ENCODE measurements at places on chromosomes 6 and 20.

DNA sequence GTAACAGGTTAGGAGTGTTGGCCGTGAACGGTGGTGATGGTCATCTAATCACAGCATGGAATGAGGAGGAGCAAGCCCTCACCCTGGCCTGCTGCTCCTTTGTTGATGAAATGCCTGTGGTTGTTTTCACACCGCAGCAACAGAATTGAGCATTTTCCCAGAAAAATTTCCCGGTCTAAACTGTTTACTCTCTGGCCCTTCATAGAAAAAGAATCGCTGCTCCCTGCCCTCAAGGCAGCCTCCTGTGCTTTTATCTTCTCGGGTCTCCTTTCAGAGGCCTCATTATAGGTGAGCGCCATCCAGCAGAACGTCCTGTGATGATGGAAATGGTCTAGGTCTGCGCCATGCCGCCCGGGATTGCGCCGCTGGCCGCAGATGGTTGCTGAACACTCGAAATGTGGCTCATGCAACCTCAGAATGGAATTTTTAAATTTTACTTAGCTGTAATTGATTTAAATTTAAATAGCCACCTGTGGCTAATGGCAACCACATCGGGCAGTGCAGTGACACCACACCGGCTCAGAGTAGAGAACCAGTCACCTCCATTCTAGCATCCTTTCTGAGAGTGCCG, 30.2 kb downstream of the PHACTR3 start:
- no peak for DNase-seq

DNA sequence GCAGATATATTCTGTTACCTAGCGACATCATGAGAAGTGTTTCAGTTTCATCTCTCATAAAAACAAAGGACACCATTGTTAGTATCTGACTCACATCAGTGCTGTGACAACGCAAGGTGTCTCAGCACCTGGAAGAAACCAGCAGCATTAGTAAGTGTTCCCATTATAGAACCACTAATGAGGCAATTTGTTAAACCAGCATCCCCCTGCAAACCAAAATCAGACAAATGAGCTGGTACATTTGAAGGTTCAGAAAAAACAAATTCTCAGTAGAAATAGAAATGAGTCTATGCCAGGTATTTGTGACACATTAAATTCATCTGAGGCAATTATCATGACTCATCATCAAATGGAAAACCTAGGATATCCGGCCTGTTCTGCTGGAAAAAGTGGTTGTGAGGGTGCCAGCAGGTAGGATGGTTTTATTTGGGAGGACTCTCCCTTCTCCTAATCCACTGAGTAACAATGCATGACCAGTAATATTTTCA, 151.7 kb downstream of the TMEM200A start:
- no peak for DNase-seq

GRCh38 chr20:38748861-38749149, 545 bp downstream of the ACTR5 start:
- DNase-seq, result no peak

DNA sequence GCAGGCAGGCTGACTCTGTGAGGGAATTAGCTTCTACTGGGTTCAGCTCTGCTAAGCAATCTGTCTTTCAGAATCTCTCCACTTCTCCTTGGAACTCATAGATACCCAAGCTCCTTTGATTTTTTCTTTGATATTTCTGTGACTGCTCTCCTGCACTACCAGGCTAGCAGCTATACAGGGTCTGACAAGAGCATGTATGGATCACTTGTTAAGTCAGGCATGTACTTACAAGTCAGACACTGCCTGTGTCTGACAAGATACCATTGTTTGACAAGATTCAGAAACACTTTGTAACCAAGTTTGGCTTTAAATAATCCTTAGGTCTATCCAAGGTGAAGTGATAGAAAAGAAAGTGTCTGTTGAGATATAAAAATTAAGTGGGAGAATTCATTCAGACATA, 79.5 kb downstream of the SESN1 start:
- DNase-seq, result no peak

GRCh38 chr6:131729550-131729949, 18.7 kb upstream of the CTAGE9 start:
- DNase-seq, result no peak

GRCh38 chr6:53858913-53859312, 64.1 kb downstream of the LRRC1 start:
- DNase-seq, result no peak

DNA sequence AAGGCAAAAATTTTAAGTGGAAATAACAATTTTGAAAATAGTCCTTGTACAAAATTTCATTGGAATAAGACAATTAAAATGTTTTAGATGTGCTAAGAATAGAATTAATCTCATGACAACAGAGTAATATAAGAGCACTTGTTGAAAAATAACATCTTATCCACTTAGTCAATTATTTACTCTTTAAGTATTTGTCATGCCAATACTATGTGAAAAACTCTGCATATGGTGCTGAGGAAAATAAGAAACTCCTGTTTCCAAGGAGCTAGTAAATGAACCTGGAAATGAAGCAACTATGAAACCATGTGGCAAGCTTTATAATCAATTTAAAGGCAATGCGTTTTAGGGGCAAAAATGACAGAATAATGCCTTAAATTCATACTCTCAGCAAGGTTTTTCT, 42.7 kb upstream of the HCRTR2 start:
- DNase-seq, result no peak

GRCh38 chr6:69791065-69791471, 5.7 kb downstream of the LMBRD1 start:
- no peak for DNase-seq

- no peak for DNase-seq
Observed at GRCh38 chr6:145276756-145277155, 458.6 kb downstream of the EPM2A start.

DNA sequence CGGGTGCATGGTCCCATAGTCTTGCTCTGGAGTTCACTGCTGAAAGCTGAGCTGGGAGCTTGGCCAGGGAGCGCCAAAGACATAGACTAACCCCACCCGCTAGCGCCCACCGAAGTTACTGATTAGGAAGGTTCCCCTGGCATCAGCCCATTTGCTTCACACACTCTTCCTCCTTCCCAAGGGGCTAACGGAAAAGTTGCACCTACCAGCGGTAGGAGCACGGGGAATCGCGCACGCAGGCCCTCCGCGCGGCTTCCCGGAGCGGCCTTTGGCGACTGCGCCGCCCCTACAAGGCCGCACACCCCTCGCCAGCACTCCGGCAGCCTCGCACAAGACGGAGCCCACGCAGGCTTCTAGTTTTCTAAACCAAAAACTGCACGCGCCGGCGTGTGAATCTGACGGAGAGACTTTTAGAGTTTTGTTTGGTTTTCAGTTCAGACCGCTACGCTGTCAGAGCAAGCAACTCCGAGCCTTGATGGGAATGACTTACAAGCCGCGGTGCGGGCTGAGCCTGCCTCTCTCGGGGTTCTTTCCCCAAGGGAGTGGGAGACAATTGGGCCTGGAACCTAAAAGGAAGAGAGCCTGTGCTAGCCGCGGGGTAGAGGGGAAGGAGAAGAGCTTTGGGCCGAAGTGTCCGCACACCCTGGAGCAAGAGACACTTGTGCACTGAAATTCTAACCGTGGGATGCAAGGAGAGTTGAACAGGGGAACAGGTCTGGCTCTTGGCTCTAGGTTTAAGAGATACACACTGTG, 891 bp upstream of the POU3F2 start:
- DNase-seq, result no peak

DNA sequence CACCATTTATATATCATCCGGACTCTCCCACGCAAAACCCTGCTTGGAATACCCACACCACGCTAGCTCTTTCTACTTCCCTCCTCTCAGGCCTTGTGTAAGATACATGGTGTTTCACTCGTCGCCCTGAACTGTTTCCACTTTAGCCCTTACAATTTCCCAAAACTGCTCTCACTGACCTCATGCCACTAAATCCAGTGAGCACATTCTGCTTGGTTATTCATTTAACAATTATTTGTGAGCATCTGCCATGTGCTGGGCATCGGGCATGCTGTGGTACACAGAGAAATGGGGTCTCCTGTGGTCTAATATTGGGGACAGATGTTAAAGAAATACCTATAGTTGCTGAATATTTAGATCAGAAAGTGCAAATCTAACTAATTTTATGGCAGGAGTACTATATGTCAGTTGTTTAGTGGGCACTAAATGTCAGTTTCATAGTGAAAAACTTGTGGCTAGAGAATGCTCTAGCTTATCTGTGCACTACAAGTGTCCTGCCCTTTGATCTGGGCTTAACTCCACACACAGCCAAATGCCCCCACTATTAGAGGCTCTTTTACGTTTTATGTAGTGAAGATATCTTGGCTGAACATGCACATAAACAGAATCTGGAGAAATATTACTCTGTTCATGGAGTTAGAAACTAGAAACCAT, 41.0 kb downstream of the PLEKHG1 start:
- DNase-seq, result no peak

DNA sequence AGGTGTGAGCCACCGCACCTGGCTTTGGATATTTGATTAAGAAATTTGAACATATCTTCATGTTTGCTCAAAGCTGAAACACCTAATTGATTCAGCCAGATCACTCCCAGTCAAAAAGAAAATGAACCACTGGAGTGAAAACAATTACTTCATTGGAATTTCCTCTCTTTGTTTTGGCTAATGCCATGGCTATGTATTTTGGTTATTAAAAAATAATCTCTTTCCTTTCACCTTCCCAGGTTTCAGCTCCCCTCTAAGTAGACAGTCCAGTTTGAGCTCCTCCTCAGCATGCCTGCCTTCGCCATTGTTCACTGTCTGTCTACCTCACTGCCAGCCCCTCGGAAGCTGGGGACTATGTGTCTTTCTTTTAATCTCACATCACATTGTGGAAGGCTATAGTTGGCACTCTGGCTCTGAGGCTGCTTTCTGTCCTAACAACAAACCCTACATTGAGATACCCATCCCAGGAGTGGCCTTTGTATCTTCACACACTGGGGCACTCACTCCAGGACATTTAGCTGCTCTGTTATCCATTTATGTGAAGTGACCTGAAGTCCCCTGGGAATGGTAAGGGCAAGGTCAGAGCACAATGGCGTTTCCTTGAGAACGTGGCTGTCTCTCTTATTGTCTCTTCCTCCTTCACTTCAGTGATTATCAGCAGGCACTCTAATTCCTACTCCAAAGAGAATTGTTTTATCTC, 764.0 kb upstream of the CITED2 start:
- no peak for DNase-seq

DNA sequence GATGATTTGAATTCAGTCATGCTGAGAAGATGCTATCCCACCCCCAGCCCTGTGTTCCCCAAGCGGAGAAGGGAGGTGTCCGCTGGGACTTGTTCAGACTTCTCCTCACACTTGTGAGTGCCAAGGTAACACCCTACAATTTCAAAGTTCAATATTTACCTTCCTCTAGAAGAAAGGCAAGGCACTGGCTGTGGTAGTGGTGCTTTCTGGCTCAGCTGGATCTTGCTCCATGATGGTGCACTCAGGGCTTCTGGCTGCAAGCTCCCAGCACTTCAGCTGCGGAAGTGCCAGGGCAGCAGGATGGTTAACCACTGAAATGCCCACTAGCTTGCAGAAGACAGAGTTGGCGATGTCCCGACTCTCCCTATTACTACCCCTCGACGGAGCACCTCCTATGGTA, 135.4 kb downstream of the MTFR2 start:
- DNase-seq, result no peak

- no peak for DNase-seq
Observed at GRCh38 chr20:57150559-57150958, 115.9 kb downstream of the BMP7 start.

DNA sequence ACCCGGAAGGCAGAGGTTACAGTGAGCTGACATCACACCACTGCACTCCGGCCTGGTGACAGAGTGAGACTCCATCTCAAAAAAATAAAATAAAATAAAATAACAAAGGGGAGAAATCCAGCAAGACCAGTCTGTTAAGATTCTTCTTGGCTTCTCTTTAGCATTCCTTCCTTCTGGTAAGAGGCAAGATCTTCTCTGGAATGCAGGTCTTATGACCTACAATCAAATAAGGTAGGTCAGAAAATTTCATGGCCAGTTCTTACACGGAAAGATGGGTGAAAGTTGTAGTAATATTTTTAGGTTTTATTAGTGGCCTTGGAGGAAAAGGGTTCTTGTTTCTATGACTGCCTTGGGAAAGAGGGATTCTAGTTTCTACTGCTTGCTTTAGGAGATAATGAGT, 180.9 kb downstream of the FUT9 start:
- no peak for DNase-seq

DNA sequence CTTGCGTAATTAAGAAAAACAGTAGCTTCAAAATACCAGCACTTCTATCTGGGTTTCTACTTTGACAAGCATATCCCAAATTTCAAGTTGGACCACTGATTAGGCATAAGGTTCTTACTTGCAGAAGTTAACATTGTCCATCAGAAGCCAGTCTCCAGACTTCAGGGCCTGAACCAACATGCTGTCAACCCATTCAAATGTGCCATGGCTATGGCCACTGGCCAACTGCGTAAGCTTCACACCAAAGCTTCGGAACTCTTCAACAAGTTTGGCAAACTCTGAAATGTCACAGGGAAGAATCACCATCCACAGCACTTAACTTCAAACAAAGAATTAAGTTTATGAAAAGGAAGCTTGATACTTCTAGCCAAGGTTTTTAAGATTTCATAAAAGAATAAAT, 78.0 kb upstream of the LYRM2 start:
- DNase-seq, result no peak

GRCh38 chr6:137911675-137912191, 44.7 kb downstream of the TNFAIP3 start:
- DNase-seq, result no peak

- no peak for DNase-seq
Observed at GRCh38 chr6:151340219-151340978, 51.0 kb downstream of the ZBTB2 start.

DNA sequence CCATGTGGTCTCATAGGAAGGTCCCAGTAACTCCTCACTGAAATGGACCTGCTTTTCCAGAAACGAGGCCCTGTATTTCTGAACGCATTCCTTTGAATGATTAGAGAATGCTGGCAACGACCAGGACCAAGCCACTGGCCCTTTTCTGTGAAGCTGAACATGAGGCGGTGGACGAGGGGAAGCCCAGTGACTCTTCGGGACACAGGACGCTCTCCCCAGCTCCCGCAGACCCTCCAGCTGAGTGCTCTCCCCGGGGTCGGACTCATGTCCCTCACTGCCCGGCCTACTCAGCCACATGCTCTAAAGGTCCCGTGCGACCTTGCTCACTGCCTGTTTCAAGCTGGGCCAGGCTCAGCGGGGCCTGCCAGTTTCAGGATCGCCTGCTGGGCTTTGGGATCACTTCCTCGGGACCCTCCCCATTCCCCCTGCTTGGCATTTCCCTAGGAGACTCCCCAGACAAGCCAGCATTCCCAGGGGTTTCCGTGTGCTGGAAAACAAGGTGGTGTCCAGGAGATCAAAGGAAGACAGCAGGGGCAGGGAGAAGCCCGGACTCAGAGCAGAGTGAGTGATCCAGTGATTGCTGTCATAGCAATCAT, 2.6 kb upstream of the CST9 start:
- DNase-seq, result no peak

DNA sequence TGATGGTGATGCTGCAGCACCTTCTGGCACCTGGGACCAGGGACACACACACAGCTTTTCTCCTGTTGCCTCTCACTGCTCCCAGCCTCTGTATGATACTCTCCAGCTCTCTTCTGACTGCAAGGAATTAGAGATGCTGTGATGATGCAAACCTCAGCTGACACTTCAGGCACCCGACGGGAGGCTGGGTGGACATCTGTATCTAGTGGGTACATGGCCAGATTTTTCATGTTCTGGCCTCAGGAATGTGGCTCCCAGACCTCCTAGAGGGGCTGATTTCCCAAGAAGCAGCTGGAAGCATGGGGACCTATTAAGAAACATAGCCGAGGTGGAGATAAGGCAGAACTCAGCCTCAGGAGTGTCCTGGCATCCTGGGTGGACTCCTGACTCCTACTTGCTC, 6.8 kb upstream of the EPB41L1 start:
- DNase-seq, result no peak
